Activated CD8-positive, alpha-beta memory T cell treated with anti-CD3 and anti-CD28 coated beads, Interleukin-2, amount 50 U/mL, for 48 hours (primary cell): ENCODE measurements at places on chromosomes 5 and 9.

- DNase-seq, result no peak
Measured at GRCh38 chr5:37730896-37731455, 108.9 kb downstream of the GDNF start.

DNA sequence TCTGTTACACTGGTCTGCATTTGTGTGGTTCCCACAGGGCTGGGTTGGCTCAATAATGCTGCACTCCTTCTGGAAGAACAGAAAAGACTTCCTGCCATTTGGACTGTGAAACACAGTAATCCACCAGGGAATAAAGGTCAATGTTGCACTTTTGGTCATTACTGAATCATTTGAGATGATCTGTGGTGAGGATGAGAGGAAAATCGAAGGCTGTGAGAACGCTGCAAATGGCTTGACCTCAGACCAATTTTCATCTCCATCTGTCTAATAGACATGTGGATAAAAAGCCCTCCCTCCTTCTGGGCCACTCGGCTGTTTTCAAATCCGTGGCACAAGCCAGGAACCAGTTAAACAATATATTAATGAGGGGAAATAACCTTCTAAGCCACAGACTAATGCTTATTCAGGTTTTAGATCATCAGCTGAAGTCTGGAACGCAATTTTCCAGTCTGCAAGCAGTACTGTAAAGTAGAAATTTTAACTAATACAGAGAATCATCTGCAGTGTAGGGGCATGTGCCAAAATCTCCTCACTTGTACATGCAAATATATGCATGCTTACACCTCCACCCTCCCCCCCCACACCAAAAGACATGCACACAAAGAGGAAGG is 20.2 kb downstream of the TLE1 start:
- no peak for DNase-seq

DNA sequence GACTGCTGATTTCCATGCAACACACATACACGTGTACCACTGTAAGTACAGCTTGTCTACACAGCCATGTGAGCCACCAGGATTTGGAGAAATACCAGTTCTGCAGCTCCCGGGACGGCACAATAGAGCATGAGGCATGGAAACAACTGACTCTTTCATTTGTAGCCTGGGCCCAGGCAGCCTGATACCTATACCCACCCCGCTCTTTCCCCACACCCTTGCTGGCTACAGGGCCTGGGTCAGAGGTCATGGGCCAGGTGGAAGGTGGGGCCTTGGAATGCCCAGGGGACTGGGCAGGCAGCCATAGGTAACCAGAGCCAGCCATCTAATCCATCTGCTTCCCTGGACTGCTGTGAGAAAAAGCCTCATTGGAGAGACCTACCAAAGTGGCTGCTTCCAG is 39.0 kb upstream of the ZSWIM6 start:
- no peak for DNase-seq

- DNase-seq, result no peak
Measured at GRCh38 chr5:172849606-172850453, 15.8 kb downstream of the ERGIC1 start.

DNA sequence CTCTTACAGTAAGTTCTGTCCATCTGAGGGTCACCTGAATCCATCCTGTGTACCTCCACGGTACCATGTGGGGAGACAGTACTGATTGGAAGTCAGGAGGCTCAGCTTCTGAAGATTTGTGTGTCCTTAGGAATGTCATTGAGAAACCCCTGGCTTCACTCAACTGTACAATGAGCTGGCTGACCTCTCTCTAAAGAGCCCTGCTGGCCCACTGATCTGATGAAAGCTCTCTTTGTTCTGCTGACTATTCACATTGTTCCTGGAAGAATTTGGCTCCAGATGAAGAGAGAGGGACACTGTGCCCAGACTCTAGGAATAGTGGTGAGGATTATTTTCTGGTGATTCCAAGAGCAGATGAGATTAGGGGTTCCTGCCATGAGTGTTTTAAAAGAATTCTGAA is 141.2 kb downstream of the LURAP1L start:
- no peak for DNase-seq

DNA sequence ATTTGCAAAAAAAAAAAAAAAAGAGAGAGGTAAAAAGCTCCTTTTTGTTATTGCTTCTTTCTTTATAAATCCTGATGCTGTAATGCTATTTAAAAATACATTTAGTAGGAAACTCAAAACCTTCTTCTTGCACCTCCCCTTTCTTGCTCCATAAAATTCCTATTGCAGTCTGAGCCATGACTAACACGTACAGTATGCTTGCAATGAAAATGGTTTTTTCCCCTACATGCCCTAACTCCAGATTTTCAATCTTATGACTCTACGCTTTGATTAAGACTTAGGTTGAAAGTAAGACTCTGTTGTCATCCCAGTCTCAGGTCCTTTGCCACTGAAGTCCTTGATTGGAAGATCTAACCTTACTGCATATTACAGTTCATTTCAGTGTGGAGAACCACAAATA is 23.9 kb downstream of the FGF10 start:
- no peak for DNase-seq

DNA sequence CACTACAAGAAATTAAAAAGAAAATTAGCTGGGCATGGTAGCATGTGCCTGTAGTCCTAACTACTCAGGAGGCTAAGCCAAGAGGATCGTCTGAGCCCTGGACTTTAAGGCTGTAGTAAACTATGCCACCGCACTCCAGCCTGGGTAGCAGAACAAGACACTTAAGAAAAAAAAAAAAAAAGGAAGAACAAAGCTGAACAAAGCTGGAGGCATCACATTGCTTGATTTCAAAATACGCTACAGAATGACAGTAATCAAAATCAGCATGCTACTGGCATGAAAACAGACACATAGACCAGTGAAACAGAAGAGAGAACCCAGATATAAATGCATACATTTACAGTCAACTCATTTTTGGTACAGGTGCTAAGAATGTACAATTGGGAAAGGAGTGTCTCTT is 14.5 kb upstream of the OTULIN start:
- no peak for DNase-seq

DNA sequence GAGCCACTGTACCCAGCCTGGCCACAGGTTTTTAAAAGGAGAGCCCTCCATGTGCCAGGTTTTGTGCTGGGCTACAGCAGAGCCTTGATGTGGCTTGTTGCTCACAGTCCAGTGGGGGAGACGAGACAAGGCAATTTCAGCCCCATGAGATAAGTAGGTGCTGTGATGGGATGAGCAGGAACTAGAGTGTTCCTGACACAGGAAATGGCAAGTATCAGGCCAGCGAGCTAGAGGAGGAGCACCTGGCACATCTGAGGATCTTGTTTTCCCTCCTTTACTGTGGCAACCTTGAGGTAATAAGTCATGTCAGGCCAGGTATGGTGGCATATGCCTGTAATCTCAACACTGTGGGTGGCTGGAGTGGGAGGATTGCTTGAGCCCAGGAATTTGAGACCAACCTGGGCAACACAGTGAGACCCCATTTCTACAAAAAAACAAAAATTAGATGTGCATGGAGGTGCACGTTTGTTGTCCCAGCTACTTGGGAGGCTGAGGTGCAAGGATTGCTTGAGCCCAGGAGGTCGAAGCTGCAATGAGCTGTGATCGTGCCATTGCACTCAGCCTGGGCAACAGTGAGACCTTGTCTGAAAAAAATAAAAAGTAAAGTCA is 3.8 kb upstream of the ZDHHC12 start:
- no peak for DNase-seq

DNA sequence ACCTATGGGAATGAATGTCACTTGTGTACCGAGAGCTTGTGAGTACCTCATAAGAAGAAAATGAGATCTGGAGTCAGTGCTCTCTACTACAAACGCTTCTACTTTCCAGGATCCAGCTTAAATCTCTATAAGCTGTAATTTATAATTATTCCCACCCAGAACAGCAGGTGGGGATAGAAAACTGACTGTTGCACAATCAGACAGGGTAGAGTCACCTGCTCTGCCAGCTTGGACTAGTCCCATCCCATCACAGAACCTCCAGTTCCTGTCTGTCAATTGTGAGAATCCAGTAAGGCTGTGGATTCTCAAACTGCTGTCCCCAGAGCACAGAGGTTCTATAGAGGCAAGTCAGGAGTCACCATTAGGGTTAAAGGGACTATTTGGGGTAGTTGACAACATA is 2.0 kb downstream of the SPINK7 start:
- no peak for DNase-seq

DNA sequence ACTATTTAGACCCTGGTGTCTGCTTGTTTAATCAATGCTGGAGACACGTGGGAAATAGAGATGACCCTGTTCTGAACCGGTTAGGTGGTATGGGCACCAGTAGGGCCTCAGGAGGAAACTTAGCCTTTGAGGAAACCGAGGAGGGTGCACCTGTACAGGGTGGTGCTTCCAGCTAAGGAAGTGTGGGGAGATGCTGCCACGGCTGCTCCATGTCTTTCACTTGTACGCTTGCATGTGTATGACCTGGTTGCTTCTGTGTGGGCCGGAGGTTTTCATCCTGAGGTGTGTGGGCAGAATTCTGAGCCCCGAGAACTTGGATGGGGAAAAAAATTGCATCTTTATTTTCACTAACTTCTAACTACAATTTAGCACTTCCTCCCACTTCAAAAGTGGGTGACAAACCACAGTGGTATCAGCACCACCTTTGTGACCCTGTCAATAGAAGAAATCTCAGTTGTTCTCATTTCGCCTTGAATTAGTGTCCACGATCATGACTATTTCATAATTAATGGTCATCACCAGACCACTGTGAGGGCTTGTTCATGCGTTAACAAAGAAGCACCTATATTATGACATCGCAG is 99.8 kb upstream of the SPATA31C2 start:
- no peak for DNase-seq
